ENCODE measurements at places on chromosomes 12 and 14. TPM values are rescaled to one million over a fixed set of nuclear protein-coding genes. Genes with fewer than 3 reads are reported as not detected.

DNA sequence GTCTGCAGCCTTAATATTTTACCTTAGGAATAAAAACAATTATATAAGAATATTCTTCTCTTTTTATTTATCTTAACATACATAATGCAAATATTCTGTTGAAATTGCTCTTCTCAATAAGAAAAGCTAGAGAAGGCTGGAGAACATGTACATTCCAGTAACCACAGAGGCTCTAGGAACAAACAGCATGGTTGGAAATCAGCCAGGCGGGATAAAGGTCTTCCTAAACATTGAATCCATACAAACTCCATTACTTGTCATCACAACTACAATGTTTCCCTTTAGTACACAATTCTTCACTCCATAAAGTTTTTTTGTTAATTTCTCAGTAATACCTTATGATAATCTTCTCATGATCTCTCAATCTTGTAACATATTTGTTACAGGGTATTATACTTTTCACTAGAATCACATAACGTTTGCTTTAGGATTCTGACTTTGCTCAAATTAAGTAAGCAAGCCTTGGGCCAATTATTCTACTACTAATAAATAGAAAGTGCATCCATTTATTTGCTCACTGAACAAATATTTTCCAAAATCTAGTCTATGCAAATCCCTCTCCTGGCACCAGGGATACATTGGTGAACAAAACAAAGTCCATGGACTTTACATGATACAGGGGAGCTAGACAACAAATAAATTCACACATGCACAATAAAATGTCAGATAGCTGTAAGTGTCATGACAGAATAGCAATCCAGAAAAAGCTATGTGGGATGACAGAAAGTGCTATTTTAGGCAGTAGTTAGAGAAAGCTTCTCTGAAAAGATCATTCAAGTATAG, 237.5 kb upstream of the TMTC1 start:
- DNase-seq: no peak

GRCh38 chr12:63302941-63303536, 152.0 kb upstream of the AVPR1A start:
- no peak for DNase-seq

GRCh38 chr12:57552835-57553313, 3.0 kb downstream of the KIF5A start:
- DNase-seq: no peak

DNA sequence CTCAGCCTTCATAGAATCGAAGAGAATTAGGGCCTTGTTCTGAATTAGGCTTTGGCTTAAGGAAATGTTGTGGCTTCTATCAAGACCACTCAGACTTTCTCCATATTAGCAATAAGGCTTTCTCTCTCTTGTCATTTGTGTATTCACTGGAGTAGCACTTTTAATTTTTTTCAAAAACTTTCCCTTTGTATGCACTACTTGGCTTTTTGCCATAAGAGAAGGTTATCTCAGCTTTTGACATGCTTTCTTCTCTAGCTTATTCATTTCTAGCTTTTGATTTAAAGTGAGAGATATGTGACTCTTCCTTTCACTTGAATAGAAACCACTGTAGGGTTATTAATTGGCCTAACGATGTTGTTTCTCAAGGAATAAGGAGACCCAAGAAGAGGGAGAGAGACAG, 244.2 kb downstream of the GPHN start:
- DNase-seq: no peak

DNA sequence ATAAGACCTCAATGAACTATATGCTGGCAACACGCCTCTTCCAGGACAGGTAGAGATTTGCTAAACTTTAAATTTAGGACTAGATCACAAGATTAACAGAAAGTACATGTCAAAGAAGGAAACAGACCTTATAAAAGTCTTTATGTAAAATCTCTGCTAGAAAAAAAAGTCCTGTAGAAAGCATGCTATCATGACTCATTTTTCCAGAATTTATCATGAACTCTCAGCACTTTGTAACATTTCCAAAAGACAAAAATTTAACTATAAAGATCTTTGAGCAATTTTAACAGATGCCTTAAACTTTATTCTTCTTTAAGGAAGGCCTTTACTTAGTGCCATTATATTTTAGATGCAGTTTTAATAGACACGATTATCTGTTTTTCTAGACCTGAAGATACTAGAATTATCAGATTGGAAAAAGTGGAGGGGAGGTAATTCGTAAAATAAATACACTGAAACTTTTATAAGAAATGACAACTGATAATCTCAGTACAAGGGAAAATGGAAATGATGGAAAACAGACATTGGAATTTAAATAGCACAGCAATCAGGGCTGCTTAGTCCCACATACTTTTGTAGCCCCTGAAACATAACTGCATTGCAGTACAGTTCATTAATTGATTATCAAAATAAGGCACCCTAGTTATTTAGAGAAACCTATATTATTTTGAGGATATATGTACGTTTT, 92.0 kb downstream of the TTLL5 start:
- no peak for DNase-seq

DNA sequence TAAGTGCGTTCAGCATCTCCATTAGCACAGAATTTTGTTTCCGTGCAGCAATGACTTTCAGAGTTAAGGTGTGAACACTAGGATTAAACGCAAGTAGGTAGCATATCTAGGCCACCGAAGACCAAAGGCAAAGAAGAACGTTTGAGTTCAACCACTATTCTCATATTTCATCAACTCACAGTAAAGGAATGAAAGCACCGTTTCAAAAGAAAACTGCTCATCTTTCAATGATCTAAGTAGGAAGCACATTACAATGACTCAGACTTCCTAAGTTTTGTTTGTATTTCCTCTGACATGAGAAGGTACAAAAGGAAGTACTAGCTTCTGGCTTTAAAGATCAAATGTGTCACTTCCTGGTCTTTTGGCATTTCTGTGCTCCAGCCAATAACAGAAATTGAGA, 57.6 kb downstream of the ACADS start:
- DNase-seq: no peak

DNA sequence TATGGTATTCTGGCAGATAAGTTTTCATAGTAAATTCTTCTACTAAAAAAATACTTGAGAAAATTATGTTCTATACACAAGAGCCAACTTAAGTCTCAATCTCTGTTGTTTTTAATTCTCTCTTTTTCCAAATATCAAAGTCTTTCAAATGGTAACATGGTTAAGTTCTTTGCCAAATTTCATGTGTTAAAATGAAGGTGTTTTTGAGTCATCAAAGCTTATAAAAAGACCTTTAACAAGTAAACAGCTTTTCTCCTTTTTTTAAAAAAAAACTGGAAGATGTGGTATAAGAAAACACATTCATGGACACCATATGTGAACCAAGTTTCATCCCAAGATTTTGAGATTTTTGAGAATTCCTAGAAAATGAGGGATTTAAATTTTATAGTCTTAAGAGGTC, 111.3 kb downstream of the FOXG1 start:
- no peak for DNase-seq

DNA sequence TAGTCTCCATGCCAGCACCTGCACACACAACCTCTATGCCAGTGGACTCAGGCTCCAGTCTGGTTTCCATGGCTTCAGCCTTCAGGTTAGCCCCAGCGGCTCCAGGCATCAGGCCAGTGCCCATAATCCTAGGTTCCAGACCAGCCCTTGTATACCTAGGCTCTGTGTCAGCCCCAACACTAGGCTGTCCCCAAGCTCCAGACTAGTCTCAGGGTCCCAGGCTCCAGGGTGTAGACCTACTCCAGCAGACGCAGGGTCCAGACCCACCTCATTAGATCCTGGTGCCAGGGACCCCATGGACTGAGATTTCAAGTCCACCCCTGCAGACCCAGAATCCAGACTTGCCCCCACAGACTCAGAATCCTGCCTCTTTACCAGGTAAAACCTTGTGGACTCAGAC, 275.9 kb downstream of the SLC16A7 start:
- DNase-seq: no peak

DNA sequence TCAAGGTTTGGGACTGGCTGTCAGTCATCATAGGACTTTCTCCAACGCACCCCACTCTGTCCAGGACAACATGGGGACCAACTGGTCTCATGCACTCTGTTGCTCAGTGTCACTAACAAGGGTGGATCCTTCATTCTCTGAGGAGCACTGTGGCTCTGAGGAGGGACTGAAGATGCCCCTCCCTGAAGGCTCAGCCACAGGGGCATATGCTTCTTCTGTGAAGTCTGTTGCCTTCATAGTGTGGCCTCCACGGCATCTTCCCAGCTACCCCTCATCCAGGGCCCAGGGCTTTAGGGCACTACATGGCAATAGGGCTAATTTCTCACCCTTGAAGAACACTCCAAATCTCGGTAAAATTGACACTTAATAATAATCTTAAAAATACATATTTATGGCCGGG, 14.3 kb upstream of the IFI27L2 start:
- no peak for DNase-seq

- no peak for DNase-seq
Observed at GRCh38 chr14:33812181-33812580, 138.7 kb downstream of the EGLN3 start.

- peak; percentile 43 for DNase-seq
Observed at GRCh38 chr14:53273671-53274072, 120.5 kb upstream of the DDHD1 start.

- no peak for DNase-seq
Observed at GRCh38 chr12:126936181-126936851, 1330.7 kb upstream of the TMEM132C start.

DNA sequence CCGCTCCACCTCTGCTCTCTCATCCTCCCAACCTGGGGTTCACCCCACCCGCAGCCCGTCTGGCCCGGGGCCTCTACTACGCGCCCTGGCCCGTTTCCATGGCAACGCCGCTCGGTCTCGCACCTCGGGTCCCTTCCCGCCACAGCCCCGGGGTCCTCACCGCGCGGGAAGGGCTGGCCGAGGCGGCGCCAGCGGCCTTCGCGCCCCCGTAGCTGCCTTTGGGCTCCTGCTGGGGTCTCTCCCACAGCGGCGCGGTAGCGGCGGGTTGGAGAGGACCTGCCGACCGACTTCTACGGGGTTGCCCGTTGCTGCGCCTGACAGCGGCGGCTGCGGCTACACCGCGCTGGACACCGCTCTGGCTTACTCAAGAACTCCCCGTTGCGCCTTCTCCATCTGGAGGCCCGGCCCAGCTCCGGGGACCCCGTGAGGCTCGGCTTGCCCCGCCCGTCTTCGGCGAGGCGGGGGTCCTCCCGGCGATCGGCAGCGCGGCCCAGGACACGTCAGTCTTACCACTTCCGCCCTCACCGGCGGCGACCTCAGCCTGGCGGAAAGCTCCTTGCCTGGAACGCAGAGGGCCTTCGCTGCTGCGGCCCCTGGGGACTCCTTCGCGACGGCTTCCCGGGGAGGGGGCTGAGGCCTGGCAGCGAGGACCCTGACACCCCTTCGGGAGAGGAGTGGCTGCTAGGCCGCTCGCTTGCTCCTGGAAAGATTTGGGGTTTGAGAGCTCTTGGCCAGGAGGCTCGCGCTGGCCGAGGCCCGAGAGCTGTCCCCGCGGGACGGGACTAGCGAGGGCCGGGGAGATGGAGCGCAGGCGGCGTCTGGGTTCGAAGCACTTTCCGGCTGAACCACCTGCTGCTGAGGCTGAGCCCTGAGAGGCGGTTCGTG, at the start of gene TM9SF1:
TM9SF1 (minus strand) TSS at position 256 of the 885 bp plus-strand sequence. CDS start 422 bp downstream, outside the sequence.
- peak; percentile 99 for DNase-seq

- no peak for DNase-seq
Observed at GRCh38 chr12:6292606-6293005, 17.9 kb upstream of the PLEKHG6 start.

DNA sequence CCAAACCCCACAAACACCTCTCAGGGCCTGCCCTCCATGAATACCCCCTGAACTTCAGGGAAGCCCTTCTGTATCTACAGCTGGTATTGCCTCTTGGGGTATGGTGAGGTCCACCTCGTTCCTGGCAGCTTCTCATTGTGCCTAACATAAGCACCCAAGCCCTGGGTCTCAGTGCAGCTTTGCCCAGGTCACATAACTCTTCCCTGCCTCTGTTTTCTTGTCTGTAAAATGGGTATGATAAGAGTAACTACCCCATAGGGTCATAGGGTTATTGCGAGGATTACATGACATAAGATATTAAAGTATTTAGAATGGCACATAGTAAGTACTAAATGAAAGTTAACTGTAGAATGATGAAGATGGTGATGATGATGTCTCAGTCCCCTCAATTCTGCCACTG, 190.0 kb upstream of the PWP1 start:
- DNase-seq: no peak

GRCh38 chr12:67026487-67027246, 242.5 kb upstream of the CAND1 start:
- DNase-seq: no peak

GRCh38 chr14:32513571-32514009, 184.5 kb downstream of the AKAP6 start:
- no peak for DNase-seq

GRCh38 chr12:111150360-111150759, 218.5 kb downstream of the PHETA1 start:
- DNase-seq: peak; percentile 22

- no peak for DNase-seq
Observed at GRCh38 chr14:55285048-55285652, 13.9 kb downstream of the FBXO34 start.

- no peak for DNase-seq
Observed at GRCh38 chr12:120978296-120979219, at the start of gene HNF1A. HNF1A (plus strand) TSS chr12:120978543; CDS start chr12:120978769, 226 bp downstream.

DNA sequence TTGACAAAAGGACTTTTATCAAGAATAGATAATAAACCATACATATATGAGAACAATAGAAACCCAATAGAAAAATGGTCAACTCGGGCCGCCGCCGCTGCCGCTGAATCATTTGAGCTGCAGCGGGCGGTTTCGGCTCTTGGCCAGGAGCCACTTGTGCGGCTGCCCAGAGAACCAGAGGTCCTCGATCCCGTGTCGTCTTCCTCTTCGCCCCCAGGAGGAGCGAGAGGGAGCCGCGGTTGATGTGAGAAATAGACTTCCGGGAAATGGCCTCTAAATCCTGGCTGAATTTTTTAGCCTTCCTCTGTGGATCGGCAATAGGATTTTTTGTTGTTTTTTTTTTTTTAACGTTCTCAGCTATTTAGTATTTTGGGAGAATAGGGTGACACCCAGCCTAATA, 44.8 kb downstream of the CPSF6 start:
- peak; percentile 84 for DNase-seq

- DNase-seq: no peak
Observed at GRCh38 chr12:95709152-95709551, 81.4 kb downstream of the NTN4 start.

GRCh38 chr12:104177663-104178501, 37.7 kb upstream of the TXNRD1 start:
- DNase-seq: no peak

- DNase-seq: no peak
Observed at GRCh38 chr12:77392467-77393088, 327.2 kb upstream of the E2F7 start.

- no peak for DNase-seq
Observed at GRCh38 chr12:61998791-61999190, 261.4 kb upstream of the USP15 start.

GRCh38 chr12:5178571-5178970, 134.9 kb downstream of the KCNA5 start:
- no peak for DNase-seq

Gene PTPRB
- total RNA-seq: 57.7 TPM

Gene GMFB
- total RNA-seq: 54.6 TPM

Gene REC8
- total RNA-seq: 33.3 TPM

Gene KRT83
- not detected for total RNA-seq

Gene BCL2L14
- 1.3 TPM for total RNA-seq

Gene ARG2
- total RNA-seq: 1.1 TPM

Gene TAS2R14
- 2.9 TPM for total RNA-seq

Measured in spleen (tissue), 13 donors.